Inflammatory macrophage treated with lipopolysaccharide for 4 hours (primary cell): ENCODE measurements at places on chromosomes 3 and 15.
A peak's percentile ranks its signal among the peaks of the same experiment; 100 is the strongest.

DNA sequence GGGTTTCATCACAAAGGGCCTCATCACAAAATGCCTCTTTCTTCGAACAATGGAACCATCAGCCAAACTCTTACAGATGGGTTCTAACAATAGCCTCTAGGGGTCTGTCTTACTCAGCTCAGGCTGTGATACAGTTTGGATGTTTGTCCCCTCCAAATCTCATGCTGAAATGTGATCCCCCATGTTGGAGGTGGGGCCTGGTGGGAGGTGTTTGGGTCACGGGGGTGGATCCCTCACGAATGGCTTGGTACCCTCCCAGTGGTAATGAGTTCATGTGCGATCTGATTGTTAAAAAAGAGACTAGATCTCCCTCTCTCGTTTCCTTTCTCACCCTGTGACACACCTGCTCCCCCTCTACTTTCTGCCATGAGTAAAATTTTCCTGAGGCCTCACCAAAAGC lies 47.9 kb upstream of the LIPC start:
- no peak for DNase-seq

- peak; percentile 79 for DNase-seq
Measured at GRCh38 chr15:52124270-52124880, 11.8 kb upstream of the BCL2L10 start.

DNA sequence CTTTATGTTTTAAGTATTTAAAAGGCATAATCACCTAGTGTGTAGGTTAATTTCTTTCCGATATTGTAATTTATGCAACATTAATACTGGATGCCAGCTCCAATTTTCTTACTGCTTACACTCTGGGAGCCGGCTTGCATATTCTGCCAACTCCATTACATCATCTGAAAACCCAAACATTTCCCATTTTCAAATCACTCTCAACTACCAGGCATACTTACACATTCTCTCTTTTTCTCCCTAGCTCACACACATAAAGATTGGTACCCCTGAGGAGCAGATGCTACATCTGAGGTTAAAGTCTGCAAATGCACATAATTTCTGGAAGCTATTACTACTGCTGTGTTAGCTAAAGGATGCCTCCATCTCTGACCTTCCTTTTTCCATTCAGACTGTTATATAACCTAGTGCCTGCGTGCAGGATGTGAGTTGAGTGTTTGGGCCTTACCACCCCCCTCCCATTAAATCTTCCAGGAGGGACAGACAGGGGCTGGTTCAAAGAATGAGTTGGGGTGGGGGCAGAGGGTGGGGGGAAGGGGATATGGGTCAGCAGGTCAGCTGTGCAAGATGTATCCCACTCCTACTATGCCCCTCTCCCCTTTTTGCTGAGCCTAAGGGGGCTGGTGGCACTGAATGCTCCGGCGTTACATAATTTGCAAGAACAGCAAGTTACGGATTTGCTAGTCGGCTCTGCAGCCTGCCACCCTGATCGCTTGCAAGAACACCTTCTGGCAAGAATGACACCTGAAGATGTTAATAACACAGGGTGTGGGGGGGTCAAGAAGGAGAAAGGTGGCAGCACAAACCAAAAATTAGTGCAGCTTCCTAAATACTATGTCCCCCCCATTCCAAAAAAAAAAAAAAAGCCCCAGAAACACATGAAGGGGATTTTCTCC lies 2.5 kb downstream of the RORA start:
- DNase-seq: no peak

DNA sequence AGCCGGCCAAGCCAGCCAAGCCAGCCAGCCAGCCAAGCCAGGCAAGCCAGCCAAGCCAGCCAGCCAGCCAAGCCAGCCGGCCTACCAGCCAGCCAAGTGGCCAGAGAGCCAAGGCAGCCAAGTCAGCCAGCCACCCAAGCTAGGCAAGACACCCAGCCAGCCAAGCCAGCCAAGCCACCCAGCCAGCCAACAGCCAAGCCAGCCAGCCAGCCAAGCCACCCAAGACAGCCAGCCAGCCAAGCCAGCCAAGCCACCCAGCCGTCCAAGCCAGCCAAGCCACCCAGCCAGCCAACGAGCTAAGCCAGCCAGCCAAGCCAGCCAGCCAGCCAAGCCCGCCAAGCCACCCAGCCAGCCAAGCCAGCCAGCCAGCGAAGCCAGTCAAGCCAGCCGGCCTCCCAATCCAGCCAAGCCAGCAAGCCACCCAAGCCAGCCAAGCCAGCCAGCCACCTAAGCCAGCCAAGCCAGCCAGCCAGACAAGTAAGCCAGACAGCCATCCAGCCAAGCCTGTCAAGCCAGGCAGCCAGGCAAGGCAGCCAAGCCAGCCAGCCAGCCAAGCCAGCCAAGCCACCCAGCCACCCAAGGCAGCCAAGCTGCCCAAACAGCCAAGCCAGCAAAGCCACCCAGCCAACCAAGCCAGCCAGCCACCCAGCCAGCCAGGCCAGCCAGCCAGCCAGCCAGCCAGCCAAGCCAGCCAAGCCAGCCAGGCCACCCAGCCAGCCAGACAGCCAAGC lies 200.5 kb downstream of the GOLGA6L6 start:
- peak; percentile 15 for DNase-seq
